T-helper 1 cell (primary cell): ENCODE measurements at places on chromosomes 4 and X.

- DNase-seq = no peak
These were observed 687.1 kb upstream of the MAGEB2 start for GRCh38 chrX:29528281-29528680.

DNA sequence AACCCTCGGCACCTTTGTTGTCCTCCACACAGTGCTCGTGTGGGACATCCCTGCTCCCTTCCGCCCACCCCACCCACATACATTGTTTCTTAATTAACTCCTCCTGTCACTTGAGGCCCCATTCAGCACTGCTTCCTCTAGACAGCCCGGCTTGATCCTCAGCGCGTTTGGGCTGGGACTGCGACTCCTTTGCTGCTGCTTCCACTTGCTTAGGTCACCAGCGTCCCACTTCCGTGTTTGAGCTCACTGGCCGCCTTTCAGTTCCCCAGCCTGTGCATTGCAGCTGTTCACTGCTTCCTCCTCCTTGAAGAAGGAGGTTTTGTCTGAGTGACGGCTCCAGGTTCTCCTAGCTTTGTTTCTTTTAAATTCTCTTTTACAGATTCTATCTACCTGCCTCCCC lies 16.1 kb downstream of the RNF4 start:
- DNase-seq = peak; percentile 82

DNA sequence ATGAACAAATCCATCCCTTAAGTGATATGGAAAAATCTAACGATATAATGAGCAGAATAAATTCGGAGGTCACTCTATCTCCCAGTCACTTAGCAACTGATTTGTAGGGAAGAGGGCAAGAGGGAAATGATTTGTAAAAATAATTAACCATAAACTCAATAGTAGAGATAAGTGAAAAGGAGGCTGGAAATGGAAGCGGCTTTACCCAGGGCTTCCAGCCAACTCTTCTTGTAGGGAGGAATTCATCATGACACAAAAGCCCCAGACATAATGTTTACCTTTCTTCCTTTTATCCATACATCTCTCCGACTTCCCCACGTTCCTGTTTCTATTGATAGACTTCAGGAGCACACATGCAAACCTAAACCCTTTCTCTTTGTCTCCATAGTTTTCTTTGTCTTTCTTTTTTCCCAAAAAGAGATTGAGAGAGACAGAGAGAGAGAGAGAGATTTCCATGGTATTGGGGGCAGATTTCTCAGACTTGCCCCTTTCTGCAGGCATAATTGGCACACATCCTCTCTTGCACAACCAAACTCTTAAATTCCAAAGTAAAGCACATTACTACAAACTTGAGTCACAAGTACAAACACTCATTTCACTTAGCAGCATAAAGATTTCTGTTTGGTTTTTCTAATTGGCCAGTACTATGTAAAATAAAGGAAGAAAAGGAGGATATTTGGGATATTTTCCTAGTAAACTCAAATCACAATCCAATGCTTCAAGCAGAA lies 140.9 kb downstream of the MAPK10 start:
- no peak for DNase-seq

DNA sequence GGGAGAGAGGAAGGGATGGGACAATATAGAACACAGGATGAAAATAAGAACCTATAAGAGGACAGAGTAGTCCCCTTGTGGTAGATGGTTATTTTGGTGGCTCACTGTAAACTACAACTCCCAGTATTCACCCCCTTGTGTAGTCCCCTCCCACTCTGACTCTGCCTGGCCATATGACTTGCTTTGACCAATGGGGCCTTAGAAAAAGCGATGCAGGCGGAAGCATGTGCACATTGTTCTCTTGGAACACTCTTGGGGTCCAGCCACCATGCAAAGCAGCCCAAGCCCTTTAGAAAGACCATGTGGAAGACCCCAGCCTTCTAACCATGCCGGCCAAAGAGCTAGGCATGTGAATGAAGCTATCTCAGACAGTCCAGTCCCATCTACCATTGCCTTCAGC lies 415.0 kb downstream of the BCOR start:
- DNase-seq = no peak

- DNase-seq = no peak
These were observed 662.5 kb downstream of the RAPGEF2 start for GRCh38 chr4:159765382-159765781.

DNA sequence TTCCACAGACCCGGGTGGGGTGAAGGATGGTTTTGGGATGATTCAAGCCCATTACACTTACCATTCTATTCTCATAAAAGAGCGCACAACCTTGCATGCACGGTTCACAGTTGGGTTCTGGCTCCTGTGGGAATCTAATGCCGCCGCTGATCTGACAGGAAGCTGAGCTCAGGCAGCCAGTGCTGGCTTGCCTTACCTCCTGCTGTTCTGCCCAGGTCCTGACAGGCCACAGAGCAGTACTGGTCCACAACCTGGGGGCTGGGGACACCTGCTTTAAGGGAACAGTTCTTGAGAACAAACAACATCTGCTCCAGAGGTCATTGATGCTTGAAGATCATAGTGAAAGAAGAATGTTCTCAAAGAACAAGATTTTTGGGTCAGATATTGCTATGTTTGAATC lies 8.0 kb upstream of the HS3ST1 start:
- DNase-seq = no peak
